AG10803 (cell line): ENCODE measurements at places on chromosomes 5 and 9.

- no peak for DNase-seq
Measured at GRCh38 chr9:237858-238345, 23.2 kb downstream of the DOCK8 start.

DNA sequence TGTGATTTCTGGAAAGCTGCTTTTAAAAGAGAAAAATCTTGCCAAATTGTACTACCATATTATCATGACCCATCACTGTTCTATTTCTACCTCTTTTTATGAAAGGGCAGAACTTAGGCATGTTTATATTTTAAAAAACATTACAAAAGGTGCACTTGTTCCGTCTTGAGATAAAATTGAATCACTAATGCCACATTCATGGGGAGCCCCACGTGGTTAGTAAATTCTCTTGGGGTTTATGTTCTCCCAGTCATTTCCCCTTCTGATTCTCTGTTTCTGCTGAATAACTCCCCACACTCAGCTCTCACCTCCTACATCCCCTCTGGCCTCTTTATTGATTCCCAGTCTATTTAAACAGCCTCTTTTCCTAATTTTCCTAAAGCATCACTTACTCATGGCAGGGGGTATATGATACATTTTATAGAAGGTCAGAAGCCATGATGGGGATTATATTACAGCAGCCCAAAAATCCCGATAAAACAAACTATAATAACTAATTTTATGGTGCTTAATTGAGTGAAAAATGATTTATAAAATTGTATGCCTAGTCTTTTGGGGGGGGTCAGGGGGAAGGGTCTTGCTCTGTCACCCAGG lies 19.7 kb upstream of the VLDLR start:
- DNase-seq = no peak

- no peak for DNase-seq
Measured at GRCh38 chr5:29794141-29794787, 1399.2 kb upstream of the CDH6 start.

DNA sequence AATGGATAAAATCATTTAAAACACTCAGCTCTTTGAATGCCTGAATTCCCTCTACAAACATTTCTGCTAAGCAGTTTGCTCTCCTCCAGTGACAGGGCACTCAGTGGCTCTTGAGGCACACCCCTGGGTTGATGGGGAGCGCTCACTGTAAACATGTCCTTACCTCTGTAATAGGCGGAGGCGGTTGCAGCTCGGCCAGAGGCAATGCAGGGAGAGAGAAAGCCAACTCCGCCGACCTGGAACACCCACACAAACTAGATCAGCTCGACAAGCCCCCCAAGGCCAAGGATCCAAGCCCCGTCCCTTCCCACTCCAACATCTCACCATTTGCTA lies 329 bp downstream of the CDC23 start:
- peak; percentile 4 for DNase-seq

DNA sequence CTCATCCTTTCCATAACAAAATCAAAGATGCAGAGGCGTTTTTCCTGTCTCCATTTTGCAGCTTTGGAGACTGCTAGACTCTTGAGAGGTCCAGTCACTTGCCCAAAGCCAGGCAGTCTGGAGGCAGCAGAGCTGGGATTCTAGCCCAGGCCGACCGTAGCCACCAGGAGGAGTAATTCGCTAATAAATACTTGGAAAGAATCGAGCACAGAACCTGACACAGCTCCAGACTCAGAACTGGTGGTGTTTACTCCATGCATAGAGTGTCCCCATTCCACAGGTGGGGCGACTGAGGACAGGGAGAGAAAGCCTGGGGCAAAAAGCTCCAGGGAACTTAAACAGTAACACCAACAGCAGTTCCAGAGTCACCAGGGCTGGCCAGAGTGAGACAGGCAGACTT lies 10.7 kb upstream of the CERCAM start:
- peak; percentile 35 for DNase-seq

DNA sequence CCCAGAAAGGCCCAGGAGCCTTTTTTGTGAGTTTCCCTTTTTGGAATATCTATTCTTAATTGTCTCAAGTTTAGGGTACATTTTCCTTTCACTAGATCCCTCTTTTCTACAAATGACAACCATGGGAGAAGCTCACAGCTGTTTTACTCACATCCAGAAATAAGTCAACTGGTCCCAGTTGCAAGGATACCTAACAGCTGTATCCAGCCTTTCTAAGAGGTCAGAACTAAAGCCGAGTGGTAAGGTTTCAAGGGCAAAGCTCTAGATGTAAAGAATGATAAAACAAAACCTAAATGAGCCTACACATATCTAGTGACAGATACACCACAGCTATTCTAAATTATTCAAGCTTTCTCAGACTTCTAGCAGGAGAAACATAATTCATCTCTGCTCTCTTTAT lies 4.4 kb downstream of the FGF10 start:
- no peak for DNase-seq

- DNase-seq = peak; percentile 10
Measured at GRCh38 chr5:72653586-72653985, 146.4 kb upstream of the ZNF366 start.
